AG04450 (cell line): ENCODE measurements at places on chromosomes 6 and 20.

GRCh38 chr6:23280437-23280836, 711.1 kb downstream of the HDGFL1 start:
- no peak for DNase-seq

- DNase-seq: no peak
Measured at GRCh38 chr6:44054721-44055559, 72.3 kb downstream of the MRPL14 start.

DNA sequence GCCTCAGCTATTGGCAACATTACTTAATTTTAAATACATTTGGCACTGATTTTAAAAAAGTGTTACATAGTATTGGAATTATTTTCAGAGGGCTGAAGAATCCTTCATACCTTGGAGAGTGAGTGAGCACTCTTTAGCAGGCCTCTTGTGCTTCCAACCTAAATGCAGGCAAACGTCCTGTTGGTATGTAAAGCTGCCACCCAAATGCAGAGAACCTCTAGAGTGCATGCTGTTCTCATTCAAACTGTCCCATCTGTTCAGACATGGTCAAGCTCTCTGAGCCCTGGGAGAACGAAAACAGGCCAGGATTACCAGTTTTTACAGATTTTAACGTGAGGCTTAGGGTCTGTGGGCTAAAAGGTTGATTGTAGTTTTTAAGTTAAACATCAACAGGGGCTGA, 378.0 kb upstream of the FLRT3 start:
- no peak for DNase-seq

- no peak for DNase-seq
Measured at GRCh38 chr6:42295181-42295580, 77.5 kb upstream of the MRPS10 start.

DNA sequence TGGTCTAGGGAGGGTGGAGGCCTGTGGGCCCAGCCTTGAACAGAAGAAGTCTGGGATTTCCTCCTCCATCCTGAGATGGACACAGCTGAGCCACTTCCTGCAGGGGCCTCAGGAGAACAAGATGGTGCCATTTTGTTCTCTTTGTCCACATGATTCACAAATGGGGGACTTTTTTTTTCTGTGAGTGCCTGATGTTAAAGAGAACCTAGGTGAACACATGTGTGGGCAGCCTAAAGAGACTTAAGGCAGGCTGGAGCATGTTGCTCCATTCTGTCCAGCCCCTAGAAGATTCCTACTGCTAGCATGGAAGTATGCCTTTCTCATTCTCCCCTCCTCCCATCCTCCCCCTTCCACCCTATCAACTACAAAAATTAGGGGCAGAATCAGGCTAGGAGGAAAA, 49.3 kb upstream of the KIF16B start:
- DNase-seq: no peak

DNA sequence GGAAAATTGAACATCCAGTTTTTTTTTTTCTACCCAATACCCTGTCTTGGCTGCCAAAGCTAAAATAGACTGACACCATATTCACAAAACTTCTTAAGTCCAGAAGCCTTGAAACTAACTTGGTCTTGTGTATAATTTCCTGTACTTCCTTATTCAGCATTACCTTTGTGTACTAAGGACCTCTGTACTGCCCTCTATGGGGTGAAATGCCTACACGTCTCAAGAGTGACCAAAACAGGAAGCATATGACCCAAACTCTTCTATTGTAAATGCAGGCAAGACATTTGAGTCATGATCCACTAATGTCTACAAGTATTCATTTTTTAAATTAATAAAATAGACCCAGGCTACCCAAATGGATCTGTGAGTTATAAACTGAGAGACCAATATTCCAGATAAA, 50.4 kb downstream of the HMGCLL1 start:
- peak; percentile 3 for DNase-seq

DNA sequence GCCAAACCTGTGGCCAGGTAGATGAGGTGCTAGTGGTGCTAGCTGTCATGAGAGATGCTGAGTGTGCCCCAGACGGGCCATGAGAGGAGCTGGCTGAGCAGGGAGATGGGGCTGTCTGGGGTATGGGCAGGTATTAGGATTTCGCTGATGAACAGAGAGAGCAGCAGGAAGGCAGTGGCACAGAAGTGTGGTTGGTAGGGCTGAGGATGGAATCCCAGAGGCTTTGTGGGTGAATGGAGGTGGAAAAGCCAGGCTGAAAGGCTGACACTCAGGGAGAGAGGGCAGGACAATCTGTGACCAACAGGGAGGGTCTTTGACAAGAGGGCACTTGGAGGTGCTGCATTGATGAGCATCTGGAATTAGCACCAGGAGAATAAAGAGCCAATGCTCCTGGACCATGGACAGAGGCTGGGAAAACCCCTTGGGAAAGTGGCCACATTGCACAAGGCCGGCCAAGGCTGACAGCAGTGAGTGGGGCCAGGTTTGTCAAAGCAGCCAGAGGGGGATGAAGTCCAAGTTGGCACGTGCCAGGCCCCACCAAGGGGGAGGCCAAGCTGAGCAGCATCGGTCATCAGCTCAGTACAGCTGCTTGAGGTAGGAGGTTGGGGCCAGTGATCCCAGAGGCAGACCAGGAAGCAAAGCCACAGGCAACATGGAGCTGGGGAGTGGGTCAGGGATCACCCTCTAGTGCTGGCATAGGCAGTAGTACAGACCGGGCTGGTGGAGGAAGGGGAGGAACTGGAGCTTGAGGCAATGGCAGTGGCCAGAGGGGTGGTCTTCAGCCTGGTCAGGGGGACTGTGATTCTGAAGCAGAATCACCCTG, 19.7 kb upstream of the SGK2 start:
- DNase-seq: no peak

DNA sequence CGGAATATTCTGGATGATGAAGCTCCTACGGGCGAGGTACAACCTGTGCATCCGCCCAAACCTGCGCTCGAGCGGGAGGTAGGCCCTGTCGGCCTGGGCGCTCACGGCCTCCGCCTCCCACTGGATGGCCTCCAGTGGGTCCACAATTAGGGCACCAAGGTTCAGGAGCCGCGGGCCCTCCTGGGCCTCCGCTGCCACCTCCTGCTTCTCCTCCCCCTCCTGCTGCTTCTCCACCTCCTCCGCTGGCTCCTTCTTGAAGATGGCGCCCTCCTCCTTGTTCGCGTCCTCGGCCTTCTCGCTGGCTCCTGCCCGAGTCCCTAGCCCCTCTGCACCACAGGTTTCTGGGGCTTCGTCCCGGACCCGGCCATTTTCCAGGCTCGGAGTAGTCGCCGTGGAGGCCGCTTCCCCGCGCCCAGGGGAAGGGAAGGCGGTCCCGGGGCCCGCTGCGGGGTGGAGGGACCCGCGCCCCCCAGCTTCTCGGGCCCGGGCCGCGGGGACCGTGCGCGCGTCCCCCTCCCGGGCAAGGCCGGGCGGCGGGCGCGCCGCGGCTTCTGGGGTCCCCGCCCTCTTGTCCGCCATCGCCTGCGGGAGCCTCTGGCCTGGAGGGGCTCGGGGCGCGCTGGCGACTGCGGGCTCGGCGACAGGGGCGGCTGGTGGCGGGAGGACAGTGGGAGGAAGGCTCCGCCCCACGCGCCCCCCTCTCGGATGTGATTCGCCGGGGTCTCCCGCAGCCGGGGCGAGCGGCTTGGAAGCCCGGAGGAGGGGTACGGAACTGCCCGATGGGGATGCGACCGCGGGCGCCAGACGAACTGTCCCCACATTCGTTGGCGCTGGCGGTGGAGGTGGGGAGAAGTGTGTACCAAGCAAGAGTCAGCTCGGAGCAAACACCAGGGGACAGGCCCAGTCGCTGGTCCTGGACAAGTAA, 17.6 kb downstream of the PLAGL2 start:
- DNase-seq: no peak

GRCh38 chr6:110363748-110364147, 5.6 kb upstream of the METTL24 start:
- no peak for DNase-seq

GRCh38 chr20:43925801-43926200, 11.1 kb downstream of the TOX2 start:
- DNase-seq: no peak

DNA sequence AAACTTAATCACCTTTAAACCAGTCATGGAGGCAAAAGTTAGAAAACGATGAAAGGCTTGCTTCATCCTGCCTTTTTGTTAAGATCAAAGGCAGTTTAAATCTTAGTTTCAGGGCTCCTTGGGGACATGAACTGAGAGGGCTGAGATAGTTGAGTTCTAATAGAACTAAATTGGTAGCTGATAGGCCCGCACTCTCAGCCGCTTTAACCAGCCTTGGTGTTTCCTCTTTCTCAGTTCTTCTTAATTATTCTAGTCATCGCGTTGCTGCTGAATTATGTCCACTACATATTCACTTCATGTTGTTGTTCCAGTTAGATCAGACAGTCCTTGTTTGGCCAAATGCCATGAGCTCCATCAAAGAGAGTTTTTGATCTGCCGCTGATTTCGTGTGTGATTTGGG, 72.5 kb downstream of the ANKS1A start:
- DNase-seq: no peak

GRCh38 chr20:56350842-56351241, 7.9 kb upstream of the FAM210B start:
- DNase-seq: no peak

DNA sequence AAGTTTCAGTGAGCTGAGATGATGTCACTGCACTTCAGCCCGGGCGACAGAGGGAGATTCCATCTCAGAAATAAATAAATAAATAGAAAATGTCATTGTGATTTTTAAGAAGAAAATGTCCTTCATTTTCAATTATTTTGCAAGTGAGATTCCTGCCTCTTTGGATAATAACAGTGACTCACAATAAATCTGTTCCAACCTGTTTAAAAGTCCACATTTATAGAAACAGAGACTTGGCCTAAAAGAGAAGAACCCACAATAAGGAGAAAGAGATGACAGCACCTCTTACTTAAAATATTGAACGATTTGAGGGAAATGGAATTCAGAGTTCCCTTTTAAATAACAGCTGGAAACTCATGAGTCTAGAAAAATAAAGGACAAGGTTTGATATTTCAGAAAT, 373.4 kb upstream of the NOX3 start:
- DNase-seq: no peak

GRCh38 chr6:153012856-153013255, 10.3 kb upstream of the MTRF1L start:
- no peak for DNase-seq

GRCh38 chr6:105713474-105714118, 310.7 kb upstream of the PREP start:
- DNase-seq: no peak

GRCh38 chr6:51585264-51585663, 502.1 kb downstream of the PKHD1 start:
- DNase-seq: no peak

DNA sequence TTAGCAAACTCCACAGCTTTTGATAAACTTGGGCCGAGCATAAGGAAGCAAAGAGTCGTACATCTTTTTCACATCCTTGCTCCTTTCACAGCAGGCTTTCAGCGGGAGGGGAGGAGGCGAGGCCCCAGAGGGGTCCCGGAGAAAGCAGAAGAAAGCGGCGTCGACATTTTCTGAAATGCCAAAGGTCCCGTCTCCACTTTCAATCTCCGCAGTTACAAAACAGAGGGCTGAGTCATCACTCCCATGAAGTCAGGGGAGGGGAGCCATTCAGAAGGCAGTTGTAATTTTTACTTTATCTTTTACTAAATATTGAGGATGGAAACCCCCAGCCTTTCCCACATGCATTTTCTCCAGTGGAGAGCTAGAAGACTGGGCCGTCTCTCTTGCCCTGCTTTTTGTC, 174.2 kb upstream of the THBS2 start:
- peak; percentile 48 for DNase-seq

GRCh38 chr6:114651611-114652010, 308.8 kb upstream of the HS3ST5 start:
- no peak for DNase-seq

- no peak for DNase-seq
Measured at GRCh38 chr6:3210024-3210610, 17.3 kb downstream of the TUBB2B start.

DNA sequence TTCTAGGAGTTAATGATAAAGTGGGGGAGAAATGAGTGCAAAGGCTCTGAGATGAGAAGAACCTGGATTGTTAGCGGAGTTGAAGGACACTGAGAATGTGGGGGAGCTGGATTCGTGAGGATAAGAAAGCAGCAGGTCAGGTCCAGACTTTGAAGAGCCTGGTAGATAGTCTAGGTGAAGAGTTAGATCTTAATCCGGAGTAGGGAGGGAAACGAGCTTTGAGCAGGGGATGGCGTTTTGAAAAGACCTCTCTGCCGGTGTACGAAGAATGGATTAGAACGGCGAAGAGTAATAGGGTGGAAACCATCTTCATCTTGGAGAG, 487 bp upstream of the PHF20 start:
- DNase-seq: no peak

DNA sequence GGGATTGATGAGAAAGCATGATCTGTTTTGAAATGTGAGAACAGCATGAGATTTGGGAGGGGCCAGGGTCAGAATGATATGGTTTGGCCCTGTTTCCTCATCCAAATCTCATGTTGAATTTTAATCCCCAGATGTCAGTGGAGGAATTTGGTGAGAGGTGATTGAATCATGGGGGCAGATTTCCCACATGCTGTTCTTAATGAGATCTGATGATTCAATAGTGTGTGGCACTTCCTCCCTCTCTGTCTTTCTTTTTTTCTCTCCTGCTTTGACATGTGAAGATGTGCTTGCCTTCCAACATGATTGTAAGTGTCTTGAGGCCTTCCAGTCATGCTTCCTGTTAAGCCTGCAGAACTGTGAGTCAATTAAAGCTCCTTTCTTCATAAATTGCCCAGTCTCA, 1060.3 kb upstream of the CITED2 start:
- no peak for DNase-seq

DNA sequence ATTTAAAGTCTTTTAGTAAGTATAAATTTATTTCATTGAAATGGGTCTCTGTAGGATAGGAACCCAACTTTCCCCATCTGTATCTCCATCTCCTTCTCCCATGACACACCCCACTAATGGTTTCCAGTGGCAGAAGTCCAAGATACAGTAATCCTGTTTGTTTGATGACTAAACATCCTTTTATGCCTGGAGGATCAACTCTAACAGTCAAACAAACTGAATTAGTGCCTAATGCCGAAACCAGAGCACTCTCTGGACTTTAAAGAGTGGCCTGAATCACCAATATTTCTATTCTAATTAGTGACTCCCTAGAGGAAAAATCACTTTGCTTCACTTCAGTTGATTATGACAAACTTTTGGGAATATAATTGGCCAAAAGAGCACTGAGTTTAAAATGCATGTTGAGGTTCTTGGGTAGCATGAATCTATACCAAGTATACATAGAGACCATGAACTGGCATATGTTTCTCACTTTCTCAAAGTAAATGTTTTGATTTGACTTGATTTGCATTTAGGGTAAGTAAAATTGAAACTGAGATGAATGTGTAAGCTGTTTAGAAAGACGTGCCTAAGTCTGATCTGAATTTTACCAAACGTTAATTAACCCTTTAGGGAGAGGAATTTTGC, 776.4 kb upstream of the NRSN1 start:
- DNase-seq: peak; percentile 68

DNA sequence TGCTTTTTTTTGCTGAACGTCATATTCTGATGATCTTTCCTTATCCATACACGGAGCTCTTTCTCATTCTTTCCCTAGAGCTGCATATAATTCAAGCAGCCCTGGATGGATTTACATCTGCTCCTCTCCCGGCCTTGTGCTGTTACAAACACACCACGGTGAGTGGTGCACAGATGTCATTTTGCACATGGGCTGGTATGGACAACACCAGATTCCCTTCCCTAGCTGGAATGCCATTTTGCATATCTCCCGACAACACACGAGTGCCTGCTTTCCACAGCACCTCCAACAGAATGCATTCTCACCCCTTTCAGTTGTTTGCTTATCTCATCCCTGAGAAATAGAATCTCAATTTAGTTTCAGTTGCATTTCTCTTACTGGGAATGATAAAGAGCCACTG, 69.5 kb upstream of the AFDN start:
- no peak for DNase-seq
